ENCODE measurements at places on chromosomes 16 and 17. TPM values are rescaled to one million over a fixed set of nuclear protein-coding genes. Genes with fewer than 3 reads are reported as not detected.

SLC16A13 gene
- total RNA-seq, result 2.1 TPM

TBX21 gene
- total RNA-seq, result 0.11 TPM

MT4 gene
- not detected for total RNA-seq

ENO3 gene
- total RNA-seq, result 1,418 TPM

ZNF18 gene
- total RNA-seq, result 4.3 TPM

MT1M gene
- 2.2 TPM for total RNA-seq

MYH8 gene
- not detected for total RNA-seq

CCL3 gene
- total RNA-seq, result 0.24 TPM

SMIM36 gene
- not detected for total RNA-seq

CBFA2T3 gene
- 3.2 TPM for total RNA-seq

WNT3 gene
- 3.7 TPM for total RNA-seq

FOXF1 gene
- total RNA-seq, result 0.32 TPM

TBC1D28 gene
- not detected for total RNA-seq

HOXB7 gene
- total RNA-seq, result 0.28 TPM

CPNE7 gene
- 0.16 TPM for total RNA-seq

ZPBP2 gene
- total RNA-seq, result not detected

CCDC200 gene
- total RNA-seq, result not detected

SRL gene
- total RNA-seq, result 481 TPM

HCRT gene
- not detected for total RNA-seq

FOXJ1 gene
- total RNA-seq, result not detected

HIGD1B gene
- total RNA-seq, result 4.7 TPM

HOXB2 gene
- 1.9 TPM for total RNA-seq

KRTAP4-6 gene
- not detected for total RNA-seq

TMEM114 gene
- not detected for total RNA-seq

SLC6A2 gene
- not detected for total RNA-seq

CDK12 gene
- total RNA-seq, result 23.7 TPM

TRIM25 gene
- total RNA-seq, result 19.2 TPM

DCUN1D3 gene
- total RNA-seq, result 7.8 TPM

LRRC75A gene
- 0.55 TPM for total RNA-seq

MT1H gene
- not detected for total RNA-seq

SCN4A gene
- 0.87 TPM for total RNA-seq

BTBD17 gene
- not detected for total RNA-seq

KCNJ2 gene
- total RNA-seq, result 35.0 TPM

TIMP2 gene
- 89.9 TPM for total RNA-seq

Data from heart right ventricle (tissue), 16 donors.